CD4-positive, alpha-beta T cell treated with Interleukin-15 for 1 hour (primary cell): ENCODE measurements at places on chromosomes 11 and 22.

GRCh38 chr11:9150501-9150900 is 59.1 kb upstream of the SCUBE2 start:
- no peak for DNase-seq

DNA sequence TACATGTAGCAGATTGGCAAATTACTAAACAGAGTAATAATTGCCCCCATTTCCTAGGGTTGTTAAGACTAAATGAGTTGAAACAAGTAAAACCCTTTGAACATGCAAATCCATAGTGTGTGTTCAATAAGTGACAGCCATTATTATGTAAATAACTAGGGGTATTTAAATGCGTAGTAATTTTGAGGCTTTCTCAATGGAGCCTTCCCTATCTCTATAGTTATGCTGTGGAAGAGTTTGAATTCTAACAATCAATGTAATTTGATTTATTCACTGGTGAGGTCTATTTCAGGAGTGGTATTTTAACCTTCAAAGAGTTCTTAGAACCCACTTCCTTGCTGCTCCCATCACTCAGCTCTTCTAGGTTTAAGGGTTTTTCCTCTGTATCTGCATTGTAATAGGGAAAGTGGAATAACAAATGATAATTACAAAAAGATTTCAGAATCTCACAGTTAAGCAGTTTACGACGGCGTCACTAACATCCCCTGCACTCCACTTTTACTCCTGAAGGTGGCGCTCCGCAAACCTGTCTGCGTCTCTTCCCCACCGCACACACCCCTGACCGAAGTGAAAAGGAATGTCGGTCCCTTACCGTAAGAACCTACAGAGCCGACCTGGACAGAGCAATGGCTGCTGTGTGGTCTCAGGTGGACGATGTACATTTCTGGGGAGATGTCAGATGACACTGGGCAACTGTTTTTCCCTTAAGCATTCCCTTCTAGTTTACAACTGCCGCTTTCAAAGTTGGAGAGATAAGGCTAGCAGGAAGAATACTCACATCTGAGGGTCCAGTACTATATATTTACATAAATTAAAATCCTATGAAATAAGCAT is 80.8 kb downstream of the ZC3H12C start:
- peak; percentile 38 for DNase-seq

DNA sequence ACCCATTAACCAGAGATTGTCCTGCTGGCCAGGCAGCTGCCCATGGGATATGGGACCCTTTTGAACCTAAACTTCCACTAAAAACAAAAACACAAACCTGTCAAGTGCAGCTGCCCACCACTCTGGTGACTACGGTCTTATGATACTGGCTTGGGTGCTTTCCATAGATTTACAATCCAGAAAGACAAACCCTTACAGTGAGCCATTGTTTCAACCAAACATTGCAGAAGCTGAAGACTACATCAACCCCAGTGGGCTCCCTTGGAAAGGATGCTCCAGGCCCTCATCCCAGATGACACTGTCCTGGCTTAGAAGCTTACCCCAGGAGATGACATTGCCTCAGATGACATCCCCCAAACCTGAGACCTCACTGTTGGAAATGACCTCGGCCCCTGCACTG is 56.9 kb upstream of the WNT11 start:
- DNase-seq: no peak

DNA sequence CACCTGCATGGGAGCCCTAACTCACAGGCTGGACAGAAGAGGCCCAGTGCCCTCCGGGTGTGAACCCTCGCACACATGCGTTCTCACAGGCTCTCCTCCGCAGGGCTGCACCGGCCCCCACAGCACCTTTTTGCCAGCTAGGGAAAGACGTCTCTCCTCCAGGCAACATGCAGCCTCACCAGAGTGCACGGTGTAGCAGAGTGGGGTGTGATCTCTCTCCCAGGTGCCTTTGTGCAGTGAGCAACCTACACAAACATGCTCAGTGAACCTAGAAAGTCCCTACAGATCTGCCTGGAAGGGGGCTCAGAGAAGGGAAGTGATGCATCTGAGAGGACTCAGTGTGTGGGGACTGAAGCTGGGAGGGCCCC is 3.7 kb upstream of the CARNS1 start:
- no peak for DNase-seq

- DNase-seq: no peak
Measured at GRCh38 chr11:46382646-46383403, 1.4 kb downstream of the MDK start.

DNA sequence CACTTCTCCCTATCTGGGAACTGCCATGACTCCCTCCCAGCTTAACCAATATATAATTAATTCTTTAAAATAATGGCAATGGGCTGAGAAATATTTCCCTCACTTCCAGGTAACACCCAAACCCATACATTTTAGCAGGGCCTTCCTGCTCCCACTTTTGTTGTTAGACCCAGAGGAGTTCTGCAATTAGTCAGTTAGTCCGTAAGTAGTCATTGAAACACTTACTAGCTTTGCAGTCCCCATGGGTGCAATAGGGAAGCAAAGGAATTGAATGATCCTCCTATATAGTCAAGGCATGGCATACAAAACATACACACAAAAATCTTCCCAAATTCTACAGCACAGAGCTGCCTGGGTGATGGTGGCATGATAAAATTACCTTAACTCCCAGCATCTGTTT is 254.0 kb upstream of the TBCEL start:
- no peak for DNase-seq

- DNase-seq: no peak
Measured at GRCh38 chr11:119282495-119282894, 34.4 kb downstream of the MCAM start.

GRCh38 chr11:121683791-121684190 is 231.0 kb upstream of the SORL1-AS1 start:
- no peak for DNase-seq

DNA sequence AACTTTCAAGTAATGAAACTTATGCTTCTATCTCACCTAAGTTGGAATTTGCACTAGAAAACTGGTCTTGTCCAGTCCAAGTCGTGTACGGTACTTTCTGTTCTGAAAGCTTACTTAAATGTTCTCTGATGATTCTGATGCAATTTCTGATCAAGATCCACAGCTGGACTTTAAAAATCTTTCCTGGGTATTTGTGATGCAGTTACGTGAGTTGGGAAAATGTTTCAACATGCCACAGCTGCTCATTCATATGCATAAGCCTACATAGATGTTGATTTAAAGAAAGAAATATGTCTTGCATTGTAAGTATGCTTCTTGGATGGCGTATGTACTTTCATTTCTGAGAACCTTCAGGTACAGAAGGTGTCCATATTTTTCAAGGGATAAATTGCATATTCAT is 493.7 kb upstream of the CCDC90B start:
- DNase-seq: no peak

DNA sequence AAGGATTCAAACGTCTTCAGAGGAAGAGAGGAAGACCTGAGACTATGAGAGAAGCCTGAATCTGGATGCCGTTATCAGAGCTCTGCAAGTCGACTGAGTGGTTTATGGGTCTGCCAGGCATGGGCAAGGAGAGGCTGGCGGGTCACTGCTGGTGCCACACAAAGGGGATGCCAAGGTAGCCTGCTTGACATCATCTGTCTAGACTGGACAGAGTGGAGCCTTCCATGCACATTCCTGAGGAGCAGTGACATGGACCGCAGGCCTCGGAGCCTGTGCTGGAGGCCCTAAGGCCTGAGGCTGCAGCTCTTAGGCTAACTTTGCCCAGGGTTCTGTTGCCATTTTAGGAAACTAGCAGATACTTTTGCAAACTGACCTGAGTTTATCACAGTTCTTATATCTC is 127.4 kb downstream of the WT1 start:
- DNase-seq: no peak

GRCh38 chr22:49724030-49724892 is 103.4 kb downstream of the BRD1 start:
- DNase-seq: no peak

GRCh38 chr11:76049511-76049910 is 156.8 kb downstream of the WNT11 start:
- no peak for DNase-seq

GRCh38 chr11:121525376-121525775 is 72.6 kb upstream of the SORL1-AS1 start:
- DNase-seq: no peak

GRCh38 chr11:65152122-65152521 is 17.8 kb upstream of the SYVN1 start:
- DNase-seq: no peak

GRCh38 chr11:78359921-78360320 is 57.7 kb downstream of the GAB2 start:
- DNase-seq: no peak

- no peak for DNase-seq
Measured at GRCh38 chr22:42676059-42676607, 26.9 kb upstream of the CYB5R3 start.

DNA sequence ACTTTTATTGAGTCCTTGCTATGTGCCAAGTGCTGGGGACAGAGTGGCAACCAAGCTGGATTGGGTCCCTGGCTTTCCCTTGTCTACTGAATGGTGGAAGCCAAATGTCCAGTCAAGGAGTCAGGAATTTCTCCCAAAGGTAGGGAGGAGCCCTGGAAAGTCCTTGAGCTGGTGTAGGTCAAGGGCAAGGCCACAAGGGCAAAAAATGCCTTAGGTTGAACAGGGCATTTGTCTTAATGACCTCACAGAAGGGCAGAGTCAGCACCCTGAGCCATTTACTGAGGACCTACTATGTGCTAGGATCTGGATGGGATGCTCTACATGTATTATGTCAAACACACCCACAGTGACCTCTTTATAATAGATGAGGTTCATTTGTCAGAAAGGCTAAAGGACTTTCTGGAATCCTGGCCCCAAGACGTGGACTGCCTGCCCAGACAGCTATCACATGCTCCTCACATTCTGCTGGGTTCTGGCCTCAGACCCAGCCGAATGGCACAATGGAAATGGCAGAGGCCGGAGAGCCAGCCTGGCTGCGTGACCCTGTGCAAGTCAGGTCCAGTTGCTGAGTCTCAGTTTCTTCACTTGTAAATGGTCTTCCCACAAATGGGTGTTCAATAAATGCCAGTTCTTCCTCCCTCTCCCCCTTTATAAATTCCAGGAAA is 17.7 kb downstream of the MOGAT2 start:
- no peak for DNase-seq

- no peak for DNase-seq
Measured at GRCh38 chr22:35434061-35434710, 34.2 kb downstream of the MCM5 start.

DNA sequence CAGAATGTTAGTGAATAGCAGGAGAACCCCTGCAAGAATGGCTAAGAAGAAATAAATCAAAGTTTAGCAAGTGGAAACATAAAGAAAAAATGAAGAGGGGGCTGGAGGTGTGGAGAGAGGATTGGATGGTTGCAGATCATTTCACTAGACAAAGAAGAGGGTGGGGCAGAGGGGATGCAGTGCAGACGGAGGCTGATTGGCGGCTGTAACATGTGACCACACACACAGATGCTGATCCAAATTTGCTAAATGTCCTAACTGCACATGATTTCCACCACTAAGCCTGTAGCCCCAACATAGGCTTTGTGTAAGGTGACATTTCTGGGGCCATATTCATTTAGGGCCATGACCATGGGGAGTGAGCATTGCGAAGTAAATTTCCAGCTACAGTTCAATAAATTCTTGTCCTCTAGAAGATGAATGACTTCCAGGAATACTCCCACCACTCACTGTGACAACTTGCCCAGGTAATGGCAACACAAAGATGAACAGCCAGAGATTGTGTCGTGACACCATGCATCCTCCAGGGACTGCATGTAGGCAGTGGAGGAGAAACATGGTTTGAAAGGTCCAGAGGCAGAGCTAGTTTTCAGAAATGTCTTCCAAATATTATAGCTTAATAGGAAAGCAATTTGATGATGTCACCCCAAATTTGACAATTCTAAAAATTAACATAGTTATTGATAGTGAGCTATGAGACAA is 6.8 kb downstream of the KRTAP5-11 start:
- no peak for DNase-seq

DNA sequence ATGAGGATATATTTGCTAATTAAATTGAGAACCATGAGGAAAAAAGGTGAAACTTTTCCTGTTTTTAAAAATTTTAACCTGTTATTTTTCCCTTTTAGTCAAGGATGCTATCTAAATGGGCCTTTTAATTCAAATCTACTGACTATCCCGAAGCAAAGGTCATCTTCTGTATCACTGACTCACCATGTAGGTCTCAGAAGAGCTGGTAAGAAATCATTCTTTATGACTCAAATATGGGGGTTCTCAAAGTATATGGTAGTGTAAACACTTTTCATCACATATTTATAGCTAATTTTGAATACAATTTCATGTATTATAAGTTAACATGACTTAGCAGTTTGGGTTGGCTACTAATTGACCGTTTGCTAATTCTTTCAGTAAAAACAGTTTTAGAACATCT is 88.2 kb downstream of the CYP2R1 start:
- no peak for DNase-seq

GRCh38 chr11:64513523-64513922 is 77.5 kb upstream of the SLC22A12 start:
- DNase-seq: no peak

- no peak for DNase-seq
Measured at GRCh38 chr11:7967097-7967496, 1.9 kb upstream of the NLRP10 start.

DNA sequence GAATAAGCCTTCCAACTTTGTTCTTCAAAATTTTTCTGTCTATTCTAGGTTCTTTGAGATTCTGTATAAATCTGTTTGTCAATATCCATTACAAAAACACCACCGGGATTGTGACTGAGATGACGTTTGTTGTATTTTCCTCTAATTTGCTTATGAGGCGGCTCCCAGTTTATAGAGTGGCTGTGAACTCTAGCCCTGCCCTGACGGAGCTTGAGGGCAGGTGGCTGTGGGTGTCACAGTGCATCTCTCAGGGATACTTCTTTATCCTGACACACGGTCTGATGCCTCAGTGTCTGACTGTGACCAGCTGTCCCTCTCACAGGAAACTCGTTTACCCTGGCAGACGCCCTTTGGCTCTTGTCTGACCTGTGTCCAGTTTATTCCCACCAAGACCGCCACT is 53.7 kb upstream of the ATXN10 start:
- DNase-seq: no peak

DNA sequence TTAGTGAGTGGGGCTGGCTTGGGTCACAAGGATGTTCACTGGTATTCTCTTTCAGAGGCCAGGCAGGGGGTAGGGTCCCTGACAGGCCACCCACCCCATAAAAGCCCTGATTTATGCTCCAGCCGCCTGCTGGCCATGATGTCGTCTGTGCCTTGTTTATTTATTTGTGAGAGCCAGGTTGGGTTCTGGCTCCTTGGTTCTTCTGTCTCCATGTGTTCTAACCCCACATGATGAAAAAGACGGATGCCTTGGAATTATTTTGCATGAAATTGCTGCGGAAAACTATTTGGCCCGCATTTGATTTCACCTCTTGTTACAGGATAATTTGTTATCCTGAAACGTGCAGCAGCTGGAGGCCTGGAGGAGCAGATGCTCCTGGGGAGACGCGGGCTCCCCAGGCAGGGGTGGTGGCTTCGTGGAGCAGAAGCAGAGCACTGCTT is 46.3 kb upstream of the WNT11 start:
- no peak for DNase-seq

GRCh38 chr11:91133361-91133760 is 910.5 kb upstream of the CHORDC1 start:
- no peak for DNase-seq

DNA sequence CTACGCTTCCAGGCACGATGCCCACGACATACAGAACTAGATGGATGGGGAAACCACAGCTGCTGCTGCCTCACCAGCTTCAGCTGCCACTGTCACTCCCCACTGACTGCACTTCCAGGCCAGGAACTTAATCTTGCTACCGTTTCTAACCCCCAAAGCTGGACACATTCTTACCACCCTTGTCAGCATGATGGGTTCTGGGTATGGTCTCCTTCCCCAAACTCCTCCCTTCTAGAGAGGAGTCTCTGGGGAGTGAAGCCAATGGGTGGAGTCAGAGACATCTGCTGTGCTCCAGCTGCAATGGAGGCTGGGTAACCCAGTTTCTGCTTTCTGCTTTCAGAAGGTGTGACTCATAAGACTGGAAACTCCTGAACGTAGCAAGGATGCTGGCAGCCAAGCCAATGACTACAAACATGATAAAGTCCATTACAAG is 87.0 kb upstream of the THY1 start:
- peak; percentile 82 for DNase-seq
